ENCODE measurements at places on chromosomes 2 and 18. TPM values are rescaled to one million over a fixed set of nuclear protein-coding genes. Genes with fewer than 3 reads are reported as not detected.

The RESP18 gene
- total RNA-seq = not detected

The DCDC2C gene
- total RNA-seq = not detected

DNA sequence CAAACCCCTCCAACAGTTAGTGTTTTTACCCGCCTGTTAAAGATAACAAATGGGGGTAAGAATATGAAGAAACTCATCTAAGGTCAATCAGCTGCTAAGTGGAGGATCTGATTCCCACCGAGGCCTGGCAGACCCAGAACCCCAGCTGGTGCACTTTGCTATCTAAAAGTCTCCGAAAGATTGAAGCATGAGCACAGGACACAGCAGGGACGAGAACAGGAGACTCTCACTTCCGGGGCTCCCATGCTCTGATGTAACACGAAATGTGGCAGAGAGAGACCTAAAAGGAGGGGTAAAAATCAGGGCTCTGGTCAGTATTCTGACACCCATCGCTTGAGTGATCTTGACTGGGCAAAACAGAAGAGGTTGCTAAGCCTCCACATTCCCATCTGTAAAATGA lies 119.7 kb downstream of the PDCL3 start:
- peak; percentile 25 for DNase-seq
- no peaks in the 10 kb centered on the region for H3K4me1 ChIP-seq
- H3K27me3 ChIP-seq = peaks cover 29% of the 10 kb centered on the region
- no peaks in the 10 kb centered on the region for H3K36me3 ChIP-seq
- no peak overlapping the region for H3K4me3 ChIP-seq

DNA sequence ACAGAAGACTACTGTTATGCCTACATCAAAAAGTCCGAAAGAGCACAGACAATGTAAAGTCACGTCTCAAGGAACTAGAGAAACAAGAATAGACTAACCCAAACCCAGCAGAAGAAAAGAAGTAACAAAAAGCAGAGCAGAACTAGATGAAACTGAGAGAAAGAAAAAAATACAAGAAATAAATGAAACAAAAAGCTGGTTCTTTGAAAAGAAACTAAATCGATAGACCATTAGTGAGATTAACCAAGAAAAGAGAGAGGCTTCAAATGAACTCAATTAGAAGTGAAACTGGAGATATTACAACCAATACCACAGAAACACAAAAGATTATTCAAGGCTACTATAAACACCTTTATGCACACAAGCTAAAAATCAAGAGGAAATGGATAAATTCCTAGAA lies 271.8 kb downstream of the MBD2 start:
- H3K4me1 ChIP-seq = no peaks in the 10 kb centered on the region
- H3K4me3 ChIP-seq = no peak overlapping the region
- DNase-seq = no peak
- H3K27me3 ChIP-seq = no peaks in the 10 kb centered on the region
- no peaks in the 10 kb centered on the region for H3K36me3 ChIP-seq

DNA sequence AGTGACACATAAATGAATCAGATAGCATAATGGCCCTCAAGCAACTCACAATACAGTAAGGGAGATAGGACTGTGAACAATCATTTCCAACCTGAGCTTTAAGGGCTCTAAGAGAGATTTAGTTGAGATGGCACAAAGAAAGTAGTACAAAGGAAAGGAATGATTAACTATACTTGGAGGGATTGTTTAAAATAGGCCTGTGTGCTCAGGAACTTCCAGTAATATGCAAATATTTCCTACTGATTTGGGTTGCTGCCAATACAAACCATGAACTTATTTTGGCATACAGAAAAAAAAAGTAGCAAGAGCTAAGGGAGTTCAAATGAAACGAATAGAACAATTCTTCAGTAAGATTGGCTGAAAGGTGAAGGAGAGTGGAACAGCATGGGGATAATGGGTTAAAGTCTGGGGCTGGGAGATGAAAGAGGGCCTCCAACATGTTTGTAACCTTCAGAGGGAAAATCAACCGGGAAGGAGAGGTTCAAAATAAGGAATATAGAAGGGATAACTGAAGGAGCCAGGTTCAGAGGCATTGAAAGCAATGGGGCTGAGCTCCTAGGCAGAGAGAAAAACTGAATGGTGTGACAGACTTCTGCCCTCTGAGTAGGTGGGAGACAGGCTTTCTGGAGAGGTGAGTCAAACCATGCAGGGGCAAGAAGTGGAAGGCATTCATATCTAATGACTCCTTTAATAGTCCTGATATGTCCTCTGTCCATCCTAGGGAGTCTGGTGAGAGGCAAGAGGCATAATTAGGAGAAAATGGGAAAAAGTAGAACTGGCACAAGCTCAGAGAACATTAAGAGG lies 83.5 kb downstream of the DNAH7 start:
- H3K36me3 ChIP-seq = no peaks in the 10 kb centered on the region
- no peaks in the 10 kb centered on the region for H3K4me1 ChIP-seq
- DNase-seq = no peak

- no peaks in the 10 kb centered on the region for H3K4me1 ChIP-seq
- peak; percentile 92 for DNase-seq
- H3K27ac ChIP-seq = no peak overlapping the region
- peaks cover 27% of the 10 kb centered on the region for H3K27me3 ChIP-seq
Observed at GRCh38 chr2:112941753-112942653, 31.0 kb downstream of the IL37 start.
